ENCODE measurements at places on chromosomes 13 and 19. TPM values are rescaled to one million over a fixed set of nuclear protein-coding genes. Genes with fewer than 3 reads are reported as not detected.

SUCLA2 gene
- 39.2 TPM for total RNA-seq

PINLYP gene
- 3.7 TPM for total RNA-seq

DZIP1 gene
- total RNA-seq: 0.17 TPM

GRCh38 chr13:90414691-90415596 is 932.5 kb upstream of the MIR17HG start:
- DNase-seq: no peak

GRCh38 chr13:50130123-50130946 is 115.1 kb downstream of the KCNRG start:
- DNase-seq: peak; percentile 42

- no peak for DNase-seq
Measured at GRCh38 chr13:82593239-82593638, 1289.0 kb downstream of the SLITRK1 start.

DNA sequence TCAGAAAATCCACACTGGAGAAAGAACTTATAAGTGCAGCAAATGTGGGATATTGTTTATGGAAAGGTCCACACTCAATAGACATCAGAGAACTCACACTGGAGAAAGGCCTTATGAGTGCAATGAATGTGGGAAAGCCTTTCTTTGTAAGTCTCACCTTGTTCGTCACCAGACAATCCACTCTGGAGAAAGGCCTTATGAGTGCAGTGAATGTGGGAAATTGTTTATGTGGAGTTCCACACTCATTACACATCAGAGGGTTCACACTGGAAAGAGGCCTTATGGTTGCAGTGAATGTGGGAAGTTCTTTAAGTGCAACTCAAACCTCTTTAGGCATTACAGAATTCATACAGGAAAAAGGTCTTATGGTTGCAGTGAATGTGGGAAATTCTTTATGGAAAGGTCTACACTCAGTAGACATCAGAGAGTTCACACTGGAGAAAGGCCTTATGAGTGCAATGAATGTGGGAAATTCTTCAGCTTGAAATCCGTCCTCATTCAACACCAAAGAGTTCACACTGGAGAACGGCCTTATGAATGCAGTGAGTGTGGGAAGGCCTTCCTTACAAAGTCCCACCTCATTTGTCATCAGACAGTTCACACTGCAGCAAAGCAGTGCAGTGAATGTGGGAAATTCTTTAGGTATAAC is 12.0 kb upstream of the ZNF548 start:
- no peak for DNase-seq

- peak; percentile 92 for DNase-seq
Measured at GRCh38 chr19:18478545-18479311, 40.8 kb upstream of the ISYNA1 start.

DNA sequence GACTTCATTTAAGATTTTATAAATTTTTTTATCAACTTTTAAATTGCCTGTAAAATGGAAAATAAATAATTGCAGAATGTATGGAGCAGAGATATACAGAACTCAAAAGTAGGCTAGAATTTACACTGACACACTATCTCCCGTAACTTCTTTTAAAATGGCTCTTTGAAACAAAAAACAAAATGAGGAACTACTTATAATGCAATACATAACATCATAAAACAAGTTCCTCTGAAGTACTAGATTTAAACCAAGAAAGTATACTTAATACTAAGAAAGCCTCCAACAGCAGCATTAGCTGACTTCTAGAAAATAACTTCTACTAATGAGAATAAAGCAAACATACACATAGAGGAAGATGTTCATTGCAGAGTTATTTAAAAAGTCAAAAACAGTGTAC is 17.0 kb downstream of the RBM26 start:
- no peak for DNase-seq

DNA sequence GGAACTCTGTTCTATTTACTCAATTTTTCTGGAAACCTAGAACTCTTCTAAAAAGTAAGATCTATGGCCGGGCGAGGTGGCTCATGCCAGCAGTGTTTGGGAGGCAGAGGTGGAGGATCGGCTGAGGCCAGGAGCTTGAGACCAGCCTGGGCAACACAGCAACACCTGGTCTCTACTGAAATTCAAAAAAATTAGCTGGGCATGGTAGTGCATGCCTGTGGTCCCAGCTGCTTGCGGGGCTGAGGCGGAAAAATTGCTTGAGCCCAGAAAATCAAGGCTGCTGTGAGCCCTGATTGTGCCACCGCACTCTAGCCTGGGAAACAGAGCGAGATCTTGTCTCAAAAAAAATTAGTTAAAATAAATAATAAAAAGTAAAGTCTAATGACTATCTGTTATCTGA is 28.6 kb downstream of the F2RL3 start:
- no peak for DNase-seq

GRCh38 chr13:109955598-109955997 is 169.2 kb upstream of the IRS2 start:
- DNase-seq: no peak

DNA sequence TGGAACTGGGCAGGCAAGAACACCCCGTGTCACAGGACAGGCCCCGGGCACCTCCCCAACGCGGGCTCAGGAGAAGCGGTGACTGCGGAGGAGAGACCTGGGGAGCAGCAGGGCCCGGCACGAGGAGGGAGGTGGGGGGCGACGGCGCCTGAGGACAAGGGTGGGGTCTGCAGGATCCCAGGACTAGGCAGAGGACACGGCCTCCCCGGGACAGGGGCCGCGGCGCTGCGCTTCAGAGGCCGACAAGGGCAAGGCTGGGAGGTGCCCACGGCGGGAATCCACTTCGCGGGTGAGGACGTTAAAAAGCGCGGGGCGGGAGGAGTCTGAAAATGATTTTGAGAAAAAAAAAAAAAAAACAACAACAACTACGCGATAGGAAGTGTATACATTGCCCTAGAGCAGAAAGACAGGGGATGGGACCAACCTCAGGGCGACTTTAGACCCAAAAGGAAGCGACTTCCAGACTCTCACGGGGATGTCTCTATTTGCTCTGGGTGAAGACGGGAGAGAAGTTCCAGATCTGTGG is 44.9 kb downstream of the ZNF611 start:
- DNase-seq: peak; percentile 46

- no peak for DNase-seq
Measured at GRCh38 chr19:37999309-38000213, 92.6 kb downstream of the SIPA1L3 start.

GRCh38 chr19:16131648-16132047 is 11.8 kb upstream of the HSH2D start:
- no peak for DNase-seq

GRCh38 chr19:16133818-16134217 is 9.7 kb upstream of the HSH2D start:
- no peak for DNase-seq

DNA sequence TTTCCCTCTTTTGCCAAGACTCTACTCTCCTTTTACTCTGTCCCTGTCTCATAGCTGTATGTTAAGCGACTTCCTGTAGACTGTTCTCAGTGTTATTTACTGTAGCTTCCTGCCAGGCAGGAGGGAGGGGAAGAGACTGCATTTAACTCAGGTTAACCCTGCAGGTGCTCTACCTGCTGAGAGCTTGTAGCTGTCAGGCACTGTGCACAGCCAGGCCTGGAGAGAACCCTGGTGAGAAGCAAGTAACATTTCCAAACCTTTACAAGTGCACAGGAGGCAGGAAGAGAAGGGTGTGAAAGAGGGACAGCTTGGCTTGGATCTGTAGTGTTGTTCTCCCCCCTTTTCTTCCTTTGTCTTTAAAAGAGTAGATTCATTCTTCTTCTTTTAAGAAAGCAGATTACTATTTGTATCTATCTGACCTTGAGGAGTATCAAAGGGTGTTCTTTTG is 167.1 kb downstream of the LMO7 start:
- no peak for DNase-seq

DNA sequence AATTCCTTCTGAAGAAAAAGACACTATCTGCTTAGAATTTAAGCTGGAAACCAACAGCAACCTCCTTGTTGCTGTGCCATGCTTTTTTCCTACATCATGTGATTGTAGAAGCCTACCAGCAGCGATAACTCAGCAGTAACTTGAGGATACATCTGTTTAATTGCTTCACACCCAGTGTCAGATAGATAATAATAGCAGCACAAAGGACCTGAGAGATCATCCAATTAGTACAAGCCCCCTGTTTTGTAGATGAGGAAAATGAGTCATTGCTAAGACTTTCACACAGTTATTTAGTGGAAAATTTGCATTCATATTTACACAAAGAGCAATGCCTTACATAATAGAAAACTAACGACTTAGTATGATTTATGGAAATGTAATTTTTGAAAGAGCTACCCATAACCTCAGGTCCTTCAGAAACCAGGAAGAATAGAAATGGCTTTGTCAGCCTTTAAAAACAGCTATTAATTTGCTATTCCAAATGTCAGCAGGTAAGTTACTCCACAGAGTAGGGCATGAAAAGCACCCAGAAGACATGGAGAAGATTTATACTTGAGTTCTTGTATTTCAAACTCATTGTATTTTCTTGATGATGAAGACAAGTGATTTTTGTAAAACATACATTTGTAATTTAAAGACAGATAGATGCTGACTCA is 93.7 kb upstream of the SGCG start:
- DNase-seq: no peak

- DNase-seq: no peak
Measured at GRCh38 chr13:88086577-88086976, 415.4 kb downstream of the SLITRK5 start.

GRCh38 chr13:106376401-106377112 is 158.9 kb downstream of the EFNB2 start:
- no peak for DNase-seq

- no peak for DNase-seq
Measured at GRCh38 chr19:2511991-2512390, 36.1 kb downstream of the GADD45B start.

DNA sequence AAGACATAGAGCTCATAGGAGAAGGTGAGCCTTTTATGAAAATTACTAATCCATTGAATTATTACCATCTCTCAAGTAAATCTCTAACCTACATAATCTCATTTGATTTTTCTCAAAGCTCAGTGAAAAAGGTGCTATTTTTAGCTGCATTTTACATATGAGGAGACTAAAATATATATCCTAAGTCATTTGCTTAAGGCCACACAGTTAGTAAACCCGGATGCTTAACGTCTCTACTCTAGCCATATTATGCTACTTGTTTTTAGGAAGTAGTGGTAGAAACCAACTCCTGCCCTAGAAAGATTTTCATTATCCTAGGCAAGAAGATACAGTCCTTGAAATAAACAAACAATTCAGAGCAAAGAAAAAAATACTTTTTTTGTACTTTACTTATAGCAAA is 108.9 kb downstream of the RBM26 start:
- no peak for DNase-seq

DNA sequence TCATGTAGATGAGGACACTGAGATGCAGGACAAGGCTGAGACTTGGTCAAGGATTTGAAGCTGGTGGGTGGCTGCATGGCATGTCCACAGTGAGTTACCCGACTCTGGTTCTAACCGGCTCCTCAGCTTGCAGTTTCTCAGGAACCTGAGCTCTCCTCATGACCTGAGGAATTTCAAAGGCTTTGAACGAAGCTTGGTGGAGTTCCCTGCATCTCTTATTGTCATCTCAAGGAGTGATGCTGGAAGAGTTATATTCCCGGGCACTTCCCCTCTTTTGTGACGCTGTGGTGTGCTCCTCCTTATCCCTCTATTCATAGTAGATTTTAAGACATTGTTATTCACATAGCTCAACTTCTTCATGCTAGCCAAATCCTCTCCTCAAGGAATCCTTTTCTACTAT is 500.1 kb upstream of the HTR2A start:
- DNase-seq: no peak

All from activated CD4-positive, alpha-beta memory T cell treated with anti-CD3 and anti-CD28 coated beads for 36 hours (primary cell).